ENCODE measurements at places on chromosomes 4 and X.

GRCh38 chr4:154618708-154619315 is 6.4 kb upstream of the FGG start:
- DNase-seq, result no peak

- peak; percentile 28 for DNase-seq
Measured at GRCh38 chr4:184270808-184271413, 53.2 kb upstream of the ENPP6 start.

GRCh38 chr4:145868637-145869409 is 69.8 kb downstream of the ZNF827 start:
- DNase-seq, result no peak

GRCh38 chr4:79399076-79399475 is 9.0 kb downstream of the GK2 start:
- no peak for DNase-seq

DNA sequence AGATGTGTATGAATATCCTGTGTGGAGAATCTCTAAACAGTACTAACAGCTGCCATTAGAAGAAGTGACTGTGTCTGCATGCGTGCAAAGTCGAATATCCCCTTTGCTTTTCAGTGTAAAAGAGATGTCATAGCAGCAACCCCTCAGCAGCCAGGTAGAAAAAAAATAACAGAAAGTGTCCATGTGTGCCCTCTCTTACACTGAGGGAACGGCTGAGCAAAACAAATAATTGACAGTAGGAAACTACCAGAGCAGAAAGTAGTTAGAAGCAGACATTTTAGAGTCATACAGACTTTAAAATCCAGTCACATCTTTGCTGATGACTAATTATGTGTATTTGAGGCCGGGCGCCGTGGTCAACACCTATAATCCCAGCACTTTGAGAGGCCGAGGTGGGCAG is 370.8 kb downstream of the GPM6A start:
- DNase-seq, result no peak

DNA sequence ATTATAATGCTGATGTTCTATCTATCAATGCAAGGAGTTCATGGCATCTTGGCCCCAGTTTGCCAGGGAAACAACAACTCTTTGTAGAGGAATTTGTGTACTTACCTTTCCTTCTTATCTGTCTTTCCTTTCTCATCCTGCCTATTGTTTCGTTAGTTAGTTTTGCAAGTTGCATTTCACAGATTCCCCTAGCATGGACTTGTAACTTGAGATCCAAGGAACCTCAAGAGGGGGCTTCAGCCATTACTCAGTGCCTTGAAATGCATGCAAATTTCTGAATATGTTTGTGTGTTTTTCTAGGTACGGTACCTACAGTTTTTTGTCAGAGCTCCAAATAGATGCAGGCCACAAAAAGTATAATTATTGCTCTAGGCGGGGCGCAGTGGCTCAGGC is 203.6 kb downstream of the LDB2 start:
- DNase-seq, result no peak

- no peak for DNase-seq
Measured at GRCh38 chr4:152424977-152425376, 110.9 kb downstream of the FBXW7 start.

DNA sequence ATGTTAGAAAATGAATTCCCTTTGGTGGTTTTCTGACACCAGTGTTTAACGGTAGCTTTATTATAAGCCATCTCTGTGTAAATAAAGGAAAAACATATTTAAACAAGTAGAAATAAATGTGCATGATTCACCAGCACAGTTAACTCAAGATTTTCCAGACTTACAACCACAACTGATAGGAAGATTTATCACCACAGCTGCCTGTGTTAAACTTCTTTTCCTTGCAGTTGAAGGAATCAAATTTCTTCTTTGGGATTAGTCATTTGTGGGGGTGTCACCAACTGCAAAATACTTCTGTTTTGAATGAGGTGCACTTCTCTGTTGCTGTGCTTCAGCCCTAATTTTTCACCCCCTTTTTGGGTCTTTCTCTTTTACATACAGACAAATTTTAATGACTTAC is 128.1 kb upstream of the STK26 start:
- no peak for DNase-seq

DNA sequence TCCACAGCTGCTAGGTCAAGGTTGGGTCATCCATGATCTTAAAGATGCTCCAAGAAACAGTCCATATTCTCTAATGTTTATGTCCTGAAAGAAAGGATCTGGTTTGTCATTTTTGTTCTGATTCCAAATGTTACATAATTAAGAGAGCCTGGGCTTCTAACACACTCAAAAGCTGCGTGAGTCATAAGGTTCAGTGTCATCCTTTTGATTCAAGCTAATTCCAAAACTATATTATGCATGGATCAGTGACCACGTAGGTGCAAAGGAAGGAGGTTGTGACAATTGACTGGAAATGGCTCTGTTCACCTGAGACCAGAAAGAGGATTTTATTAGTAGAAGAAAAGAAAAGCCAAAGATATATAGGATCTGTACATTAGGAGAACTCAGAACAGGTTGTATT is 268.7 kb upstream of the GK2 start:
- no peak for DNase-seq

DNA sequence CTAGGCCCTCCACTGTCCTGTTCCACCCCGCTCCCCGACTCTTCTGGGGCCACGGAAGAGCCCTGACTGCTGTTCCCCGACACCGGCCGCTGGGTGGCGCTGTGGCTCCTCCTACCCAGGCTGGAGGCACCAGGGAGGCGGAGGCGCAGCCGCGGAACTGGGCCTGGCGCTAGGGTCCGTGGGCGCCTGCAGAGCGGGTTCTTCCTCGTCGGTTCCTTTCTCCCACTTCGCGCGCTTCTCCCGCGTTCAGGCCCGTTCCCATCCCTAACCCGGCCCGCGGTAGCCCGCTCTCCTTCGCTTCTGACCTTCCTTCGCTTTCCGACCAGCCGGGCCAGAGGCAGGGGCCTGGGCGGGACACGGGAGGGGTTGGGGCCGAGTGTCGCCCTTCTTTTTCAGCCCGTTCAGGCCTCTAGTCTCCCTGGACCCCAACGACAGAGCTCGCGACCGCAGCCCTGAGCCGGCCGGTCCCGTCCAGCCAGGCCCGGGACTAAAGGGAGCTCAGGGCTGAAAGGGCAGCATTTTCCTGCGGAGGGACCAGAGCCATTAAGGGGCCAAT is 34.3 kb downstream of the NALF2 start:
- no peak for DNase-seq

- no peak for DNase-seq
Measured at GRCh38 chr4:44237643-44238042, 211.0 kb downstream of the KCTD8 start.

DNA sequence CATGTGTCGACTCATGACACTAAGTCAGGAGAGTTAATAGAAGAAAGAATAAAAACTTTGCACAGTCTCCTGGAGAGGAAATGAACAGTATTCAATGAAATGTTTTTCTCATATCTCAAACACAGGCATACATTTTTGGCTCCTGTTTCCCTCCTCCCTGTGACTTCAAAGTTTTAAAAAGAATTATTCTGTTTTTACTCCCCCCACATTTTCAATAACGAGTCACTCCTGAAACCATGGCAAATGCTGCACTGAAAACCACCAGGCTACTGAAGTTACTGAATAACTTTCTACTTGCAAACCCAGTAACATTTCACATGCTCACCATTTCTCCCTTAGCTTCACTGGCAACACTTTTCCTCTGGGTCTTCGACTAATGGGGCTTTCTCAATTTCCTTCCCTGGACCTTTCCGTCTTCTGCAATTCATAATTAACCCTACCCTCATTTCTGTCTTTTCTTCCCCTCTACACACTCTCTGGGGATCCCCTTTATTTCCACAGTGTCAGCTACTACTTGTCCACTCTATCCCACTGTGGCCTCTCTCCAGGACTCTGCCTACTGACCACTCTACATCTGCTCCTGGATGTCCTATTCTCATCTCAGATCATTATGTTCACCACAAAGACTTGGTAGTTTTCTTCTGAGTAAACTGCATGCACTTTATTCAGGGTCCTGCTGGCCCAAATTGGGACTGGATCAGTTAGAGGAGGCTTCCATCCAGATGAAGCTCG is 225.8 kb upstream of the ETNPPL start:
- DNase-seq, result no peak

GRCh38 chrX:22365460-22365859 is 92.7 kb downstream of the CBLL2 start:
- no peak for DNase-seq

DNA sequence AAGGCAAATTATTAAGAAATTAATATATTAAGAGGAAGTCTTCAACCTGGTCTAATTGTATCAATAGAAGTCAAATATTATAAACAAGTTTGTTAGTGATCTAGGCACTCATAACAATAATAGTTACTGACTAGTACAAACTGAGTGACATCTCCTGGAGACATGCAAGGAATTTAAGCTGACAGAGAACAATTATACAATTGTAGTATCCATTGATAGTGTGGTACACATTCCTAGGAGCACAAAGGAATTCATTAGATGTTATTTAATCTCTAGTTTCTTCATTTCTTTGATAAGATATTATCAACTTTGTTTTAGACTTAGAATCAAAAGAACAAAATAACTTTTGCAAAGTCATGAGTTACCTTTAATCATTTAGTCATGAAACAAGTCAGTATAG is 1048.6 kb downstream of the PCDH7 start:
- DNase-seq, result no peak

DNA sequence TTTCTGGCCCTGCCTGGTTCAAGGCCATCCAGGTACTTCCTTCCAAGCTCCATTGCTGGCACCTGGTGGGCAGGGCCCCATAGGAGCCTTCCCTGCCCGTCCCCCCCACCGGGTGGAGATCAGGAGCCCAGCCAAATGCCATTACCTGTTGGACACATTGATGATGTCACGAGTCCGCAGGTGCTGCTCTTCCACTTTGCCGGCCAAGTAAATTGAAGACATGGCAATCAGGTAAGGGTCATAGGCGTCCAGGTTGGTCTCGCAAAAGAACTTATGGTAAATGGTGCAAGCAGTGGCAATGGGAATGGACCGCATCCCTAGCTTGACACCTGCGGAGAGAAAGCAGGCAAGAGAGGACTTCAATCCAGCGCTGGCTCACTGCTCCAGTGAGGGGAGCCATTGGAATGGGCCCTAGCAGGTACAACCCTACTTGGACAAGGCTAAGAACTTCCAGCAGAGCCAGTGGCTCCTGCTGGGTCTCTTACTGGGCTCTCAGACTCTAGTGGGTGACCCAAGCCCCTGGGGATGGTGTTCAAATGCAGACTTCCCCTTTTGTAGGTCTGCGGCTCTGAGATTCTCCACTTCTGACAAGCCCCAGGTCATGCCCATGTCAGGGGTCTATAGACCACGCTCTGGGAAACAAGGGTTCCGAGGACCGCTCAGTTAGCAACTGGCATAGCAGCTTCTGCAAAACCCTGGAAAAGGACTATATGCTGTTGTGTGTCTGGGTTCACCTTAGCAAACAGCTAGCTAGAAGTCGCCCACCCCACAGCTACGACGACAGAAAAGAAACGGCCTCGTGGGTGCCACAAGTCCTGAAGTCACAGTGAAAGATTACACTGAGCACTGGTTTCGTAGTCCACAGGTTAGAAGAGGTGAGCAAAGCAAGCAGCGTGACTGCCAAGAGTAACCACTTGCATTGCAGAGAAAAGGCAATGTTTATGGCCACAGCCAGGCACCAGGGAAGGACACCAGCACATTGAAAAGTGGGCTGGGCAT is 2.8 kb downstream of the CCNQ start:
- no peak for DNase-seq

DNA sequence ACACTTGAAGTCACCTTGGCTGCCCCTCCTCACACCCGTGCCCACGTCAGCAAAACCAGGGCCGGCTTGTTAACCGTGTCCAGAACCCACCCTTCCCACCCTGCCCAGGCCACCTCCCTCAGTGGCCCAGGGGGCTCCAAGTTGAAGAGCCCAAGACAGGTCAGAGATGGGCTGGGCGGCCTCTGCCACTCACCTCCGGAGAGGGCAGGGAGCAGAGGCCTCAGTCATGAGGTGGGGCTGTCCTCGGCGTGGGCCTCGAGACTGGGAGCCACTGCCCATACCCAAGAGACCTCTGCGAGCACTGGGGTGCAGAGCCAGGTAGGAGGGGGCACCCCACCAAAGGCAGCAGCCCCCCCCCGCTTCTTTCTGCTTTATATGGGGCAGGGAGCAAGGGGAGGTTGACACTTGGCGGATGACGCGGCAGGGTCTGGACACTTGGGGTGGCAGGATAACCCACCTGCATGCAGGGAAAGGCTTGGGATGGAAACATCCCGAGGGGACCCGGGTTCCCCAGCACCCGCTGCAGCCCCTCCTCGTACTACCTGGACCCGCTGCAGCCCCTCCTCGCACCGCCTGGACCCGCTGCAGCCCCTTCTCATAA is 38.0 kb upstream of the SPON2 start:
- no peak for DNase-seq

DNA sequence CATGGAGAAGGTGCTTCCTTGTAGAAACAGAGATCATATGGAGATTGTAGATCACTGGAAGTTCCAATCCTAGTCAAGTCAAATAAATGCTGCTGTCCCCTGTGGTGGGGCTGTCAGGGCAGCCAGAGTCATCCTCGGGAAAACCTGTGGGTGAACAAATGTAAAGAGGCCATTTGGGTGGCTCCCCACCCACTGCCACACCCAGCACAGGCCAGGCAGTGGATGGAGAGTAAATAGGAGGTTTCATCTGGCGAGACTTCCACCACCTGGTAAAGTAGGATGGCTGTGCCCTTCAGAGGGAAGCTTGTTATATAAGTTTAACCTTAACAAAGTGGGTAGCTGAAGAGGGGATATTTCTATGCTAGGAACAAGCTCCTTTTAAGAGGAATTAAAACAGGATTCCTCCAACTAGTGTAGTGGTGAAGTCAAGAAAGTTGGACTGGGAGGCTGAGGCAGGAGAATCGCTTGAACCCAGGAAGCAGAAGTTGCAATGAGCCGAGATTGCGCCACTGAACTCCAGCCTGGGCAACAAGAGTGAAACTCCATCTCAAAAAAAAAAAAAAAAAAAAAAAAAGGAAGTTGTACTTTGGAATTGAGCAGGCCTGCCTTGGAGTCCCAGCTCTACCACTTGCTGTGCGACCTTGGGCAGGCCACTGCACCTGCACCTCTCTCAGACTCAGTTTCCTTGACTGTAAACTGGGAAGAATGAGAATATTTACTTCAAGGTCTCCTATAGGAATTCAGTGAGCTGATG is 273.7 kb downstream of the PTTG2 start:
- DNase-seq, result no peak

DNA sequence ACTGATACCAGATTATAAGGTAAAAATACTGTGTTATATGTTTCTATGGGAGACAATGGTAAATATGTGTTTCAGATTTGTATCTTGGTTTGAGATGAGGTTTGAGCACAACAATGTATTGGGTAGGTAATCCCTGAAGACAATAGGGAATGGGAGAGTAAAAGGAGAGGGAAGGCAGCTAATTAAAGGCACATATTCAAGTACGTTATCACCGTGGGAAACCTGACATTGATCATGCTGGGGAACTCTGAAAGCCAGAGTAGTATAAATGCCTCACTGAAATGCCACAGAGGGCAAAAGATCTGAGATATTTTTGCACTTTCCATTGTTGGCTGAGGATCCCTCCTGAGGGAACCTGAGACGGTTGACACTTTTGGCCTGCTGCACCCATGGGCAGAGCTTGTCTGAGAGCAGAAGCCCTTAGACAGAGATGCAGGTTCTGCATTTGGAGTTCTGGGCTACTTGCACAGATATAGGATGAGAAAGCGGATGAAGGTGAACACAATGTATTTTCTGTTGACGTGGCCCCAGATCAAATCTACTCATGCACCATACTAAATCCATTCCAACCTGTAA is 506.7 kb downstream of the PCDH18 start:
- no peak for DNase-seq
